ENCODE measurements at places on chromosomes 6 and 20. TPM values are rescaled to one million over a fixed set of nuclear protein-coding genes. Genes with fewer than 3 reads are reported as not detected.

SCP2D1 gene
- total RNA-seq: not detected

TMEM200A gene
- total RNA-seq: 9.0 TPM

ID1 gene
- 1.0 TPM for total RNA-seq

- no peaks in the 10 kb centered on the region for H3K4me1 ChIP-seq
- no peak overlapping the region for H3K27ac ChIP-seq
- H3K4me3 ChIP-seq: no peak overlapping the region
- no peaks in the 10 kb centered on the region for H3K36me3 ChIP-seq
These were observed 116.0 kb upstream of the SUPT3H start for GRCh38 chr6:45493761-45494160.

GRCh38 chr6:32149932-32150870, 1.5 kb downstream of the PRRT1 start:
- peaks cover 3% of the 10 kb centered on the region for H3K4me1 ChIP-seq
- no peak overlapping the region for H3K27ac ChIP-seq
- H3K27me3 ChIP-seq: peaks cover 12% of the 10 kb centered on the region
- H3K36me3 ChIP-seq: no peaks in the 10 kb centered on the region
- H3K4me3 ChIP-seq: no peak overlapping the region

All from GM12878 (cell line).